ENCODE measurements at places on chromosomes 2 and 18.

GRCh38 chr2:86305195-86305914, 32.1 kb downstream of the REEP1 start:
- no peak for DNase-seq

GRCh38 chr18:39464006-39464405, 1898.4 kb upstream of the CELF4 start:
- DNase-seq: no peak

GRCh38 chr2:232793271-232793670, 16.9 kb upstream of the KCNJ13 start:
- DNase-seq: no peak

DNA sequence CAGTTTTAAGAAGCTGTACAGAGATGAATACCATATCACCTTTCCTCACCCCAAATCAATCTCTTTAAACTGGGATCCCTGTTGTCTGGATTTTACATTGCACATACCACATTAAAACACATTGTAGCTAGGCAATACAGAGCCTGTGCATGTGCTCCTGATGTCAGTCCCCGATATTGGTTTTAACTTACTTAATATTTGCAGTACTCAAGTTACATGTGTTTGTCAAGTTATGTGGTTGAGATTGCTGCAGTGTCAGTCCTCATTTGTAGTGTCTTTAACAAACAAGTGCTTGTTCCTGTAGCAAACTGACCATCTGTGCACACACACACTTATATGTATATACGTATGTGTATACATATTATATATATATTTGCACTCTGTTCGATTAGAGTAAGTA, 10.4 kb upstream of the UBE2E3 start:
- no peak for DNase-seq

DNA sequence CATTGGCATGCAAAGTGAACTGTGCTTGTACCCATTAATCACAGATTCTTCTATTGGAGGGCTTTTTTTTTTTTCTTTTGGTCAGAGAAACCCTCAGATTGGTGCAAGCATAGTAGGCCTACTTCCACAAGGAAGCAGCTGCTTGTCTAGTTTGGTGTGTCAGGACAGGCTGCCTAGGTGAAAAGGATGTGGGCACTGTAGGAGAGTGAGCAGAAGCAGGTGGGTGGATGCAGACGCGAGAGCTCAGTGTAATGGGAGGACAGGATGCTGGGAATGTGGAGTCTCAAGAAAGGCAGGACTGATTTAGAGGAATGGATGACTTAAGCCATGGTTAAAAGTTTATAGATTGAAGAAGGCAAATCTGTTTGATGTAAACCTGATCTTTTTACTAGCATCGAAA, 3.1 kb downstream of the ELP2 start:
- no peak for DNase-seq

GRCh38 chr18:38539371-38539770, 973.8 kb upstream of the CELF4 start:
- DNase-seq: no peak

DNA sequence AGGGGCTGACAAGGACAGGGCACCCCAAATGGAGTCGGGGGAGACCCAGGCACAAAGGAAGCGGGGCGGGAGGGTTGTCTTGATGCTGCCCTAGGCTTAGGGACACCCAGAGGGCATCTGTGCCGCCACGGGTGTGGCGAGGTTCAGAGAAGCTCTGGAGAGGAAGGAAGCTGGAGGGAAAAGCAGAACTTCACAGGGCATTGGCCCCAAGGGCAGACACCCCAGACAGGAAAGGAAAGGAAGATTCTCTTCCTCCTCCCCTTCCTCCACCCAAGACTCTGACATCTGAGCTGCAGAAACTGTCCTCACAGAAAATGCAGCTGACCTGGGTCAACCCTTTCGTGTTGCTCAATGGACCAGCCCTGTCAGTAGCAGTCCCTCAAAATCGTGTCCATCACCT, 25.6 kb downstream of the DNMT3A start:
- DNase-seq: no peak

- no peak for DNase-seq
Observed at GRCh38 chr18:31101183-31102024, 817 bp downstream of the DSC2 start.

GRCh38 chr18:9082711-9083510, 19.6 kb upstream of the NDUFV2 start:
- peak; percentile 84 for DNase-seq

DNA sequence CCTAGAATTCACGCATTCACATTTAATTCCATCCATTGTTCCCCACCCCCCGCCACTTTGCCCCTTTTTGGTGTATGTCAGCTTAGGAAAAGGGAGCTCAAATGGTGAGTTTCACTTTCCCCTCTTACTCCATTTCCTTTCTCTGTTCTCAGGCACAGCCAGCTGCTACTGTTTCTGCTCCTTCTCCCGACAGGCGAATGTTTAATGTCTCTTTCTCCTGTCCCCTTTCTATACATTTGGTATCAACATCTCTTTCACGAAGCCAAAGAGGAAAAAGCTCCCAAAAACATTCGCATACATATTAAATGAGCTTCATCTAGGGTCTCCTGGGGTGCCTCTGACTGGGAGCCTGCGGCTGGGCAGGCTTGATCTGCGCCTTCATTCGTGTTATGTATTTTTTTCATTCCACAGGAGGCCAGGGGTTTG, 124.2 kb upstream of the SATB2 start:
- no peak for DNase-seq

DNA sequence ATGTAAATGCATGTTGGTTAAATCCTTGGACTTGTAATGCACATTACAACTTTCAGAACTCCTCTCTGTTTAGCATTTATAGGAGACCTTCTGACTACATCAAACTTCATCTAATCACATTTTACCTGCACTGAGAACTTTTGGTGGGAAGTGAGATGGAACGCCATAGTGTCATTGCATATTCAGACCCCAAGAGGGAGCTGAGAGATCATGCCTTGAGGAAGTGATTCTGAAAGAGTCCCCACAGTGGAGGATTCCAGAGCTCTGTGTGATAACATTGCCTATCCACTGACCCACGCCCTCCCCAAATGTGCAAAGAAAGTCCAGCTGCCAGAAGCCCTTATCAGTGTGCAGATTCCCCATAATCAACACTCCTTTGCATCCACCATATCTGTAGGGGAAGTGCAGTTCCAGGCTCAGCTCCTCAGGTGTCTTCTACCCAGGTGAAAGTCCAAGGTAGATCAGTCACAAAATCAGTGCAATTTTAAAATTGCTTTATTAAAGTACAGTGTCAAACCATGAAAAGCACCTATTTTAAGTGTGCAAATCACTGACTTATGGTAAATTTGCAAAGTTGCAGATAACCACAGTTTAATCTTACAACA, 212.4 kb downstream of the RPIA start:
- peak; percentile 9 for DNase-seq

DNA sequence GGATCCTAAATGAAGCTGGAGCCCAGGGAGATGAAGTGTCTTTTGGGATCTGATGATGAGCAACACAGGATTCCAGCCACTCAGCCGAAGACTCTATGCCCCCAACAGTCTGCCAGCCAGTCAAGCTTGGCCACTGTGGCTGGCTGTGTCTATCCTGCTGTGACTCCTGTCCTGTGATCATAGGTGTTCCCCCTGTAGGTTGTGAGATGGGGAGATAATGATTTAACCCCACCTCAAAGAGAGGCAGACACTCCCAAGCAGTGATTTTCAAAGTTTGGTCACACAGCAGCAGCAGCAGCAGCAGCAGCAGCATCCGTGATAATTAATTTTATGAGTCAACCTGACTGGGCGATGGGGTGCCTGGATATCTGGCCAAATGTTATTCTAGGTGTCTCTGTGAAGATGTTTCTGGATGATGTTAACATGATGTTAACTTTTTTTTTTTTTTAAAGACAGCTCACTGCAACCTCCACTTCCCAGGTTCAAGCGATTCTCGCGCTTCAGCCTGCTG, 21.4 kb upstream of the RHOB start:
- DNase-seq: no peak

DNA sequence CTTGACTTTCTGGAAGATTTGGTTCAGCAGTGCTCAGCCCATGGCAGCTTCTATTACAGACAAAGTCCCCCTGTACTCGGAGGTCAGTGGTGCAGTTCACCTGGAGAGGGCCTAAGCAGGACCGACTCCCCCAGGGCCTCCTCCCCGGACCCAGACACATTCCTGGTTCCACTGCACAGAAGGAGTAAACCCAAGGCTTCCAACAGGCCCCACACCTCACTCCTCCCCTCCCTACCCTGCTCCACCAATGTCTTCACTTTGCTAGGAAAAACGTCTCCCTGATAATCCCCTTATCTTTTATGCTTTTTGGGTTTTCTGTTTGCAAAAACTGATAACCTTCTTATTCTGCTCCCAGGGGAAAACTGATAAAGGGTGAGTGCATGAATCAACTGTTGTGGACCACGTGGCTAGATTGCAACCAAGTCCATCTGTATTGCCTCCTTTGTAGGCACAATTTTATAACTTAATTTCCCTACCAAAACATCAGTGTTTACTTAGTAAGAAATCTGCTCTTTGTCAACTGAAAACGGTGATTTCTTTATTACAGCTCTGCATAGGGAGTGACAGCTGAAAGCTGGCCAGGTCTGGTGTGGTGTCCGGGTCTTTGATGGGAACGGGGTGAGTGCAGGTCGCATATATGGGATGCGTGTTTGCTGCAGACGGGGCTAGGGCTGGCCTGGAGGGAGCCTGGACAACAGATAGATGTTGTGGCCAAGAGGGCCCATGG, 202.5 kb downstream of the GLI2 start:
- DNase-seq: no peak

DNA sequence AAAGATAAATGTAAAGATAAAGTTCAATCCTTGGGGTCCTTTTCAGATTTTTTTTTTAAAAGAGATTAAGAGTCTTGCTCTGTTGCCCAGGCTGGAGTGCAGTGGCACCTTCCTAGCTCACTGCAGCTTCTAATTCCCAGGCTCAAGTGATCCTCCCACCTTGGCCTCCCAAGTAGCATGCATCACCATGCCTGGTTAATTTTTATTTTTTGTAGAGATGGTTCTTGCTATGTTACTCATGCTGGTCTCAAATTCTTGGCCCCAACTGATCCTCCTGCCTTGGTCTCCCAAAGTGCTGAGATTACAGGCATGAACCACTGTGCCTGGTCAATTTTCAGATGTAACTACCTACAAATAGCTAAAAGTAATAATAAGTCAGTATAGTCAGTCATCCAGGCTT, 21.1 kb downstream of the NFE2L2 start:
- no peak for DNase-seq

GRCh38 chr18:39302481-39302880, 1736.9 kb upstream of the CELF4 start:
- no peak for DNase-seq

- DNase-seq: no peak
Observed at GRCh38 chr18:24115628-24116027, 23.2 kb upstream of the CABYR start.

- no peak for DNase-seq
Observed at GRCh38 chr18:80023173-80023572, 11.1 kb upstream of the RBFA start.

- DNase-seq: no peak
Observed at GRCh38 chr18:8298186-8298585, 311.1 kb upstream of the RAB12 start.

DNA sequence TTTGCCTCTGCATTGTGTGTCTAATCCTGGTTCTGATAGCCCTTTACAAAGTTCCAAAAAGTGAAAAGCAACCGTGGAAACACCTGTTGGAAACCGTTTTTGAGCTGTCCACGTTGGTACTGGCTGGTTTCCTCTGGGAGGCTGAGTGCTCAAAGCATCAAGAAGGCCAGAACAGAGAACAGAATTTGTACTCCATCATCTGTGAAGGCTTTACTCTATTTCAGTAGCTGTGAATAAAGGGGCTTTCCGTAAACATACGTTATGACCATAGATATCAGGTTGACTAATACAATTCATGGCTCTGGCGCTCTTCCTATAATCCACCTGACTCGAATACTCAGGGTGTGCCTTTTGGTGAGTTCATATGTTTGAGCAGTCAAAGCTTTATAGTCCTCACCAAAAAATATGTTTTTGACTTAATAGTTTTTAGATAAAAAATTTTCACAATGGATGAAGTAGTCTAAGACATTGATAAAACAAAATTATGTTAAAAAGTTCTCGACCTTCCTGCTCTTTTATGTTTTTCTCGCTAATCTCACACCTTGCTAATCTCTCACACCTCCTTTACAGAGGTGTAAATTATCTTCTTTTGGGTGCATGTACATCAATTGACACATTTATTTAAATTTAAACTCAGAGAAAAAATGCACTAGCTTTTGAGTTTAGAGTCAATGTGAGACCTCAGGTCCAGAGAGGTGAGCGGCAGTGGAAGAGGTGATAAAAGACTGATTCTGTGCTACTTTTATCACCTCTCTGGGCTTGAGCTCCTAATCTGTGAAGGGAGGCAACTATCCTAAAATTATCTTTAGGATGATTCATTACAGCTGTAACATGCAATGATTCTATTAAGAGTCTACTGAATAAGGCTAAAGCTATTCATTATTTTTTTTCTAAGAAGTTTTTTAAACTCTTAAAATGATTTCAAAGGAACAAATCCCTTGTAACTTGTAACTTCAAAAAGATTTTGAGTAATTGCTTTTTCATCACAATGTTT, 65.3 kb downstream of the CXCR4 start:
- DNase-seq: peak; percentile 69

DNA sequence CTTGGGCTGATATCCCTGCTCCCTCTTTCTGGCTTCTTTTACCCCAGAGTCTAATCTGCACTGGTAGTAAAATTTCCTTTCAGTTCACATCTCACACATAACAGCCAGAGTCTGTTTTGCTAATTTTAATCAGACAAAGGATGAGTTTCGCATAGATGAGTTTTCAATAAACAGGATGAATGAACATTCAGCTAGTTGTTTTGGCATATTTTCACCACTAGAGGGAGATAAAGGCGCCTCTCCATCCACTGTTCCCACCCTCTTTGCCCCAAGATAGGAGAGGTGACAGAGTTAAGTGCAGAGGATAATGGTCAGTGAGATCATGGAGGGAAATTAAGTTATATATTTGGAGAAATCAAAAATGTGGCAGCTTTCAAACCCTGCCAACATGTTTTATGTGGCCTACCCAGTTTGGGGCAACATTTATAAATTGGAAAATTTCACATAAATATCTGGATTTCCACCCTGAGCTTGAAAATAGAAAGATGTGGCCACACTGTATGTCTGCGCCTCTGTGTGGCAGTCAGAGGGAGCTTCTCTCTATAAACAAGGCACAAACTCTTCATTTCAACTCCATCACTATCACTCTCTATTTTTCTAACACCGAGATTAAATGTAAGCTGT, 48.5 kb upstream of the DTNA start:
- peak; percentile 15 for DNase-seq

DNA sequence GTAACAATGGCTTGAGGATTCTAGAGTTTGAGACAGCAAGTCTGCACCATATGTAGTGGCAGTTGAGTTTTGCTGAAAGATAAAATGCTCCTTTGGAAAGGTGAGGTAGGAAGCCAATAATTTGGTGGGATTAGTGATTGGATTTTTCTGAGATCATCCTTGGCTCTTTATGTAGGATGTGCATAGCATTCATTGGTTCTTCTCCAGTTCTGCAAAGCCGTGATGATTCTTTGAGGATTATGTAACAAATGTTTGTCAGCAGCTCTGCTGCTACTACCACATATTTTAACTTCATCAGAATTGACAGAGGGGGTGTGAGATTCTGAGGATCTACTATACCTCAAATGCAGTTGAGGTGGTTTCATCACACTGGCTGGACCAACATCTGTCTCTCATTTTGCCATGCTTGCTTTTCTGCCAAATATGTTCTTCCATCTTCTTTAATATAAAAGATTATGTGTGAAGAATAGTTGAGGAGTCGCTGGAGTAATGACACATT, 188.9 kb upstream of the RASGRP3 start:
- DNase-seq: no peak
